ENCODE measurements at places on chromosomes 13 and 19.

- no peak for DNase-seq
These were observed 598.1 kb downstream of the UQCRFS1 start for GRCh38 chr19:28614634-28615545.

DNA sequence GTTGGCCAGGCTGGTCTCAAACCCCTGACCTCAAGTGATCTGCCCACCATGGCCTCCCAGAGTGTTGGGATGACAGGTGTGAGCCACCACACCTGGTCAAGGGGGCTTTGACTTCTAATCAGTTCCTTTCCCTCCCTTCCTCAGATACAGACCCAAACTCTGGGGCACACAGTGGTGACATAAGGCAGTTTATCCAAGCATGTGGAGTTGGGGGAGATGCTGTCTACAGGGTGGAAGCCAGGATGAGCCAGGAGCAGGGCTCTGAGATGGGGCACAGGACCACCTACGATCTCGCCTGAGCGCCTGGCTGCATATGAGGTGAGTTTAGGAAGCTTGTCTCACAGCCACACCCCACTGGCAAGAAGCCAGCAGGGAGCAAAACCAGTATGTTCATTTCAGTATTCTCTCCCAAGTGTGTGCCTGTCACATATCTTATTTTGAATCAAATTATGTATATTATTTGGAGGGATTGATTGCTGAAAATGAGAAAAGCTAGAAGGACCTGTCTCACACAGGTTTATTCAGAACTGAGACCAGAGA, 67.7 kb downstream of the KCTD15 start:
- DNase-seq: no peak

DNA sequence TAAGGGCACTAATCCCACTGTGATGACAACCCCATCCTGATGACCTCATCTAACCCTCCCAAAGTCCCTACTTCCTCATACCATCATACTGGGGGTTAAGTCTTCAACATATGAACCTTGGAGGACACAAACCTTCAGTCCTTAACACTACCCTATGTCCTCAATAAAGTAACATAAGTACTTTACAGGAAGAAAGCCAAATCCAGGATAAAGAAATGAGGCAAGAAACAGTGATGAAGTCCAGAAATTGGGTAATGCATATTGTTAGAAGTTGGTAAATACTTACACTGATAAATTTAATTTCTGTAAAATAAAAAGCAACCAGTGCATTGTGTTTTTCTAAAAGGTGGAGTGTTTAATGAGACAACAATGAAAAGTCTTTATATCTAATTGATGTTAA, 284.8 kb upstream of the SOX21 start:
- no peak for DNase-seq

DNA sequence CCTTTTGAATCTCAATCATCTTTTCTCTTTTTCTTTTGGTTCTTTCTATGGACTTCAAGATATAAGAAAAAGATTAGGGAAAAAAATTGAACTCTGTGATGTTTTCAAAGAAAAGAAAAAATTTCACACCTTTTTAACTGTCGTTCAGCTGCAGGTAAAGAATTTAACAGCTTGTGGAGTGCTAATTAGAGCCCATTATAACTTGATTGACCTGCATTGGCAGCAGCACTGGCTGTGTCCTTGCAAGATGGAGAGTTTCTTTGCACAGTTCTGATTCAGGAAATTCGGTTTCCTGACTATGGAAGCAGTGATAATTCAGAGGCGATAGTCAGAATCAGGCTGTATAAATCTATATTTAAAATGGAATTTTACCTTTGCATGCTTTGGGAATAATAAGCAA, 183.2 kb upstream of the DACH1 start:
- no peak for DNase-seq

GRCh38 chr13:113843063-113843654, 20.7 kb downstream of the GAS6 start:
- no peak for DNase-seq

GRCh38 chr19:41566001-41566400, 10.0 kb upstream of the CEACAM21 start:
- no peak for DNase-seq

DNA sequence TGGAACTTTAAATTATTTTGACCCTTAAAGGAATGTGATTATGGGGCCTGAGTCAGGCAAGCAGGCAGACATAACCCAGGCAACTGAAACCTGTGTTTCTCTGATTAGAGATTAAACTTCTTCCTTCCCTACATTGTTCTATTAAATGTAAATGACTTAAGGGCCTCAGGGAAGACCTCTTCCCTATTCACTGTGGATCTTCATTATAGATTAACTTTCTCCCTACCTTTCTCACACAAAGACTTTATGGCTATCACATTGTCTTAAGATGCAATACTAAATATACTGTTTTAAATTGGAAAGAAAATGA, 8.8 kb upstream of the METTL21C start:
- no peak for DNase-seq

- DNase-seq: no peak
These were observed 4.8 kb downstream of the C19orf25 start for GRCh38 chr19:1474011-1474764.

DNA sequence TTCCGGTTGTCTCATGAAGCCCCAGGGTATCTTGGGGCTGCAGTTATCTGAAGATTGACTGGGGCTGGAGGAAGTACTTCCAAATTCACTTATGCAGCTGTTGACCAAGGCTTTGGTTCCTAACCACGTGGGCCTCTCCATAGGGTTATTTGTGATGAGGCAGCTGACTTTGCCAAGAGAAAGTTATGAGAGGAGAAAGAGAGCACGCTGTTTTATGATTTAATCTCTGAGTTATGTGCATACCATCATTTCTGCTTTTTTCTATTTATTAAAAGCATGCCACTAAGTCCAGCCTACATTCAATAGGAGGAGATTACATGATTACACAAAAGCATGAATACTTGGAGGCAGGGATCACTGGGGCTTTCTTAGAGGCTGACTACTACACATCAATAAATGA, 215.5 kb downstream of the NHLRC3 start:
- DNase-seq: no peak

DNA sequence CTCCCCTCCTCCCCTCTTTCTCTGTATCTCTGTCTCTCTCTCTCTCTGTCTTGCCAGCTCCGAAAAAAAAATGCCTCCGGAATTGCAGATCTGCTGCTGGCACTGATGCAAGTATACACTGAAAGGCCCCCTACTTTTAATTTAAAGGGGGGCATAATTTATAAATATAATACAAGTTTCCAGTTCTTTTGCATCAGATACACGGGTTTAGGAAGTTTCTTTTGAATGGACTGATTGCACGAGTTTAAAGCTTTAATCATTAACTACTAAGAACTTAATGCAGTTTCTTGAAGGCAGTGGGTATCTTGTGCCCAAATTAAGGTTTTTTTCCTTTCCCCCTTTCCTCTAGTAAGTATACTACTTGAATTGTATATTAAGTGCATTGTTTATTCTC, 1.4 kb downstream of the FGF9 start:
- DNase-seq: no peak

- no peak for DNase-seq
These were observed 7.0 kb upstream of the LILRA4 start for GRCh38 chr19:54345938-54346386.

DNA sequence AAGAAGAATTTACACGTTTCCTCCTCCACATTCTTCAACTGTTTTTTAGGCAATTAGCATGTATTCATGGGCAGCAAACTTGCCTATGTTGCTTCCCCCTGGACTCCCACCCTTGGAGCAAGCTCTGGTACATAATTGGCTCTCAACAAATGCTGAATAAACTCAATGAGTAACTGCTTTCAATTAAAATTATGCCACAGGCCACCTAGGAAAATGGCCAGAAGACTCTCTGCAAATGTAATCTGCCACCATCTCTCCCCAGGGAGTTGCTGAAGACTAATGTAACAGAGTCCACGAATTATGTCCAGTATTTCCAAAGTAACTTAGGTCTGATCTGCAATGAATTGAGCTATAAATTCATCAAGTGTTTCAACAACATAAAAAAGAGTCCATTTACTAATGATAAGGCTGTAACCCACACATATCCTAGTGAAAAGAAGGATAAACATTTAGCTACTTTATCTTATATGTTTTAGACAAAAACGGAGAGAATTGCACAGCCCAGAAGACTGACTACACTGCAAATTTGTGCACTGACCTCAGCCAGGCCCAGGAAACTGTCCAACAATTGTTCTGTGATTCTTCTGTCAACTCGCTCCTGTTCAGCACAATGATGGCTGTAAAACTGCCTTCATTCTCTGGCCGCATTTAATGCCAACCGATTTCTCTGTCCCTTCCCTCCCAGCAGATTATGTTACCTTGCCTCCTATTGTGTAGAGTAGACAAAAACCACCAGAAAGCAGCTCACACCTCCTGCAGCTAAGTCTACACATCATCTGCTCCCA, 808.6 kb upstream of the ARGLU1 start:
- no peak for DNase-seq

DNA sequence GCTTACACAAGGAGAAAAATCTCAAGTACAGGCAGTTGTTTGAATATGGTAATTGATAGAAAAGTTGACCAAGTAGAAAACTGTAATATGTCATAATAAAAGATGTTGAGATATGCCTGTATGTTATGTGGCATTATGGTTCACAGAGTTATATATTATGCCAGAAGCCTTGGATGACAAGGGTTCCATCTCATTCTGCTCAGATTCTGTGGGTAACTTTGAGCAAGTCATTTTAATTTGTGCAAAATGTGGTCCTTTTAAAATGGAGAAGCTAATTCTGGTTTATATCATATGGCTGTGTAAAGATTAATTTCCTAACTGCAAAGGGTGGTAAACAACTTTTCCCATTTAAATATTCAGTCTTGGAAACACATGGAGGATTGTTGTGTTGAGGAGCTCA, 180.9 kb downstream of the GPC6 start:
- DNase-seq: no peak

GRCh38 chr19:13053238-13053637, 49.4 kb downstream of the LYL1 start:
- DNase-seq: no peak

DNA sequence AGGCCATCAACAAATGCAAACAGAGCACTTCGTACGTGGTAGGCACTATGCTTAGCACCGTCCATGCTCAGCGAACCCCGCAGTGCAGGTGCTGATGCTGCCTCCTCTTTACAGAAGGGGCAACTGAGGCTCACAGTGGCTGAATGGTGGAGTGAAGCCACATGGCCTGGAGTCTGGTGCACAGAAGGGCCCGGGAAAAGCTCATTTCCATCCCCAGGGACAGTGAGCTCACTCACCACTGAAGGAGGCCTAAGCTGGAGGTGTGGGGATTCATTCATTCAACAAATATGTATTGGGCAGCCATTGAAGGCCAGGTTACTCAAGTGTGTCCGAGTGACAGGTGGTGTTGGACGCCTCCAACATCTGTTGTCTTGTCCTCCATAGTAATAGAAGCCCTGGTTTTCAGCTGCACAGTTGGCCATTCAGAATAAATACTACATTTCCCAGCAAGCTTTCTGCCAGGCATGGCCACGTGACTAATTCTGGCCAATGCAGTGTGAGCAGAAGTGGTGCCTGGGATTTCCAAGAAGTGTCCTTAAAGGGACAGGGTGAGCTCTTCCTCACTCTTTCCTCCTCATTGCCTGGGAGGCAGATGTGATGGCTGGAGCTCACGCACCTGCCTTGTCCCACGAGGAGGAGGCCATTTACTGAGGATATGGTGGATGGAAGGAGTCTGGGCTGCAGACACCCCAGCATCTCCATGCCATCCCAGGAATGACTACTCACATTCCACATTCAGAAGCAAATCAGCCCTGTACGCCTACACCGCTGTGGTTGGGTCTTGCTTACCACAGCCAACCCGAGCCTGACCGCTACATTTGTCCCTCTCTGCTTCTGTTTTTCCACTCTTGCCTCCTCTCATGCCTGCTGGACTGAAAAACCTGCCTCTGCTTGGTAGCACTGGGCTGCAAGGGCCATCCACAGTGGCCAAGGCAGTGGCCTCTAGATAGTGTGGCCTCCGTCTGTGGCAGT, 2.3 kb upstream of the ZNRF4 start:
- no peak for DNase-seq

- peak; percentile 43 for DNase-seq
These were observed 481.3 kb upstream of the GPC6 start for GRCh38 chr13:92745258-92745657.

GRCh38 chr19:14318873-14319272, 62.4 kb upstream of the ADGRE5 start:
- no peak for DNase-seq

GRCh38 chr19:29745253-29745652, 30.2 kb upstream of the C19orf12 start:
- DNase-seq: no peak

- DNase-seq: no peak
These were observed 1008.3 kb downstream of the EFNB2 start for GRCh38 chr13:105527127-105527526.

GRCh38 chr13:49908637-49909036, 27.5 kb downstream of the SPRYD7 start:
- DNase-seq: no peak

- no peak for DNase-seq
These were observed 8.9 kb upstream of the GDF15 start for GRCh38 chr19:18377026-18377425.

DNA sequence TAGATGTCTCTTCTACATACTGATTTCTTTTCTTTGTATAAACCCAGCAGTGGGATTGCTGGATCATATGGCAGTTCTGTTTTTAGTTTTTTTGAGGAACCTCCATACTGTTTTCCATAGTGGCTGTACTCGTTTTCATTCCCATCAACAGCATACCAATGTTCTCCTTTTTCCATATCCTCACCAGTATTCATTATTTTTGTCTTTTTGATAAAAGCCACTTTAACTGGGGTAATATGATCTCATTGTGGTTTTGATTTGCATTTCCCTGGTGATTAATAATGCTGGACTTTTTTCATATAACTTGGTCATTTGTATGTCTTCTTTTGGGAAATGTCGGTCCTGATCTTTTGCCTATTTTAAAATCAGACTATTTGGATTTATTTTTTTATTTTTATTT, 108.5 kb downstream of the PAN3 start:
- no peak for DNase-seq

DNA sequence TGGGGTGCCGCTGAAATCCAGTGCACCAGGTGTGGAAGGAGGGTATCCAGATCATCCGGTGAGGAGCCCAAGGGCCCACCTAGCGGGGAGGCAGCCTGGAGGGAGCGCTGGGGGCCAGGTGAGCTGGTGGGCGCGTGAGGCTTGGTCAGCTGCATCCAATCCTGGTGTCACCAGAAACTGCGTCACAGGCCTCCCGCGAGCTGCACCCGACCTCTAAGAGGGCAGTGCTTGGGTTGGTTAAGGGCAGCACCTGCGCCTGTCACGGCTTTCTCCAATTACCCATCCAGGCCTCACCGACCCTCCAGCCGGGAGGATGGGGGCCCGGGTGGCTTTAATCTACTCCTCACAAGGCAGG, 284 bp downstream of the RNF17 start:
- DNase-seq: no peak

- DNase-seq: peak; percentile 32
These were observed 1.5 kb upstream of the ELOF1 start for GRCh38 chr19:11560404-11561051.

- DNase-seq: no peak
These were observed 326.9 kb upstream of the MIR17HG start for GRCh38 chr13:91020461-91021034.

GRCh38 chr19:13782537-13782936, 8.3 kb downstream of the C19orf53 start:
- DNase-seq: no peak

- no peak for DNase-seq
These were observed 180.6 kb downstream of the FOXO1 start for GRCh38 chr13:40485611-40486517.

Measured in NCI-H2171 (cell line).